ENCODE measurements at places on chromosomes 1 and 21.

- no peak for DNase-seq
Measured at GRCh38 chr1:93124556-93125355, 45.7 kb downstream of the MTF2 start.

DNA sequence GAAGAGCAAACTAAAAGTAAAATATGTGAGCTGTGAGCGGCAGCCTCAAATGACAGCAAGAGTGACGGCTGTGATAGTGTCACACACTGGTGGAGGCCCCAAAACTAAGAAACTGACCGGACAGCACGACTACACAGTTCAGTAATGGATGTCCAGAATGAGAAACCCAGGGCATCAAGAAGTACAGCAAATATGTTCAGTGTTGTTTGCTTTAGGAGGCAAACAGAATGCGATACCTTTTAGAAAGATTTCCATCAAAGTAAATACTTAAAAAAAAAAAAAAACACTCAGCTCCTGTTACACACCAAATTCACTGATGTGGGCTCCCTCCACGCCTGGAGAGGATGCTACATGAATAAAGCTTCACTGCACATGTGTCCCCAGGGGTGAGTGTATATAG is 1.1 kb upstream of the PKP1 start:
- DNase-seq: no peak

- no peak for DNase-seq
Measured at GRCh38 chr1:68720476-68720875, 223.6 kb upstream of the DEPDC1 start.

DNA sequence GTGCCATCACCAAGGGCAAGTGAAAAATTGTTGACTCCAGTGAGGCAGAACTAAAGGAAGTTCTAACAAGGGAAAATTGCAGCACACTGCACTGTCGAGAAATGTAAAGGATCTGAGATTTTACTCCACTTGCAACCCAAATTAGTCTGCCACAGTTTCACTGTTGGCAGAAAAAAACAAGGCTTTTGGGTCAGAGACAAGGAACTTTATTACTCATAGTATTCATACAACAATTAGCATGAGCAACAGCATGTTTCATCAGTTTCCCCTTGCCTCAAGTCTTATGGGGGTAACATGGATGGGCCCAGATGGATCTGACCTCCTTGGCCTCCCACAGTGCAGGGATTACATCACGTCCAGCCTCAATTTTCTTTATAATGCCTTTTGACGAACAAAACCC is 125.3 kb downstream of the LTN1 start:
- no peak for DNase-seq
